ENCODE measurements at places on chromosomes 2 and 18.

- peak; percentile 48 for DNase-seq
Measured at GRCh38 chr2:127226520-127227263, 6.6 kb upstream of the CYP27C1 start.

DNA sequence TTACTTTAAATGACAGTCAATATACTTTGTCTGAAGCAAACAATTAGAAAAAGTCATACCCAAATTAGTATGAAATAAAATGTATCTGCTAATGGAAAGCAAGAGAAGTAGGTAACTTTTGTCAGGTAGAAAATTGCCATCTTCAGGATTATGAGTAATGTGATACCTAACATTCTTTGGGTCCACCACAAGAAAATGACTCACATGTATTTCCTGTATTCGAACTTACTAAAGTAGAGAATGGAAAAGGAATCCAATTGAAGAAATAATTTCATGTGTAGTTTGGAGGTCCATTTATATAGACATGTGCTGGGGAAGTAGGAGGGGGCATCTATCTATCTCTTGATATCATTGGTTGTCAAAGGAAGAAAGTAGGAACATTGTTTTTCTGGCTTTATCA is 636.2 kb upstream of the CHAC2 start:
- no peak for DNase-seq

DNA sequence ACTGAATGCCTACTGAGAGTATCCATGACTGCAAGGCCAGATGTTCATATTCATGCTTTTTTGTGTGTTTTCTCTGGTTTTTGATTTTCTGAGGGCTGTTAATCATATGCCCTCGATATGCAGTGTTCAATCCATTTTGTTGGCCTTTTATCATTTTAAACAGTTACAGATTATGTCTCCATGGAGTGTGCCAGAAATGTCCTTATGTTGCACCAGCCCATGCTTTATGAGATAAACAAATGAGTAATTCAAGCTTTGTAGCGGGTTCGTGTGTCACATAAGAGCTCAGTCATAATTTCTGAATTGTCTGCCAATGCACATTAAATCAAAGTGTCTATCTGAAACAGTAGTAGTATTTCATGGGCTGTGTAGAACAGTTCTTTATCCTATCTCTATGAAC is 583.0 kb downstream of the THSD7B start:
- no peak for DNase-seq

DNA sequence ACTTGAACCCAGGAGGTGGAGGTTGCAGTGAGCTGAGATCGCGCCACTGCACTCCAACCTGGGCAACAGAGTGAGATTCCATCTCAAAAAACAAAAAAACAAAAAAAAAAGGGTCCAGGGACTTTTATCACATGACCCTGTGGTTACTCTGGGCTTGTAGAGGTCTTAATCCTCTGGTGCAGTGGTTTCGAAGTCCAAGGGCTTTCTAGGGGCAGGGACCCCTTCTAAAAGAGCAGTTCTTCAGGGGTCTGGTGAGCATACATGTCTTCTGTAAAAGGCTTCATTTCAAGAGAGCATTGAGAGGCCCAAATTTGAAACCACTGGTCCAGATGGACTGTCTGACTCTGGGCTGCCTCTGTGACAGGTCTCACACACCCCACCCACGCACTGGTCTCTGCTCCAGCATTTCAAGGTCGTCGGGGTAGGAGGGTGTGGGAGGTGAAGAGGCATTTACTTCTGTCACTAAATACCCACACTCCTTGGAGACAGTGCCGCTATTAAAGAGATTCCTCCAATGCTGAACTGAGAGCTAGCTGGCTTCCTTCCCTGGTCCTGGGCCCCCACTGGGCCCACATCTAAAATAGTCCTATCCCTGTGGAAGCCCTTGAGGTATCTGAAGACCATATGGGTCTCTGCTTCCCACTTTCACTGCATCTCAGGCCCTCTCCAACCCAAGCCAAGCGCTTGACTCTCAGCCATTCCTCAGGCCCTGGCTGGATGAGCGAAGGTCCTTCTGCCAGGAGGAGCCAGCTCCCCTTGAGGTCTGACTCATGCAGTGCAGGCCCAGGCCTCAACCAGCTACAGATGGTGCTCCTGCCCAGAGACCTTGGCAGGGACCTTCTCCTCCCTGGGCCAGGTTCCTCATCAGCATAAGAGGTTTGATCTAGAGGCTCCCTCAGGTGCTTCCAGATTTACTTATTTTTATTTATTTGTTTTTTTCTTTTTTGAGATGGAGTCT is 44.8 kb downstream of the PAX8 start:
- no peak for DNase-seq

DNA sequence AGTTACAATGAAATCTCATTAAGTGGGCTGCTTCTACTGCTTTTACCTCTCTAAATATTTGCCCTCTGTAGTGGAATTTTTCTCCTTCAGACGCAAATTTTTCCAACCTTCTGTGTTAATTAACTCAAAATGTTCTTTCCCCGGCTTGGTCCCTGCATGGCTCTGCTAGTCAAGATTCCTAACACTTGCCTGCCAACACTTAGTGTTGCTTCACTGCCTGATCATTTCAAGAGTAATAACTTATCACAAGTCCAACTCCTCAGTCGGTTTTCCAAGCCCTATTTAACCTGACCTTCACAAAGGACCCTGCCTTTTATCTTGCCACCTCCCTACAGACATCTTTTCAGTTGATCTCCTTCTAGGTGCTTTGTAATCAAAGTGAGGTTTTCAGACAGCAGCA is 142.7 kb downstream of the HRH4 start:
- no peak for DNase-seq

DNA sequence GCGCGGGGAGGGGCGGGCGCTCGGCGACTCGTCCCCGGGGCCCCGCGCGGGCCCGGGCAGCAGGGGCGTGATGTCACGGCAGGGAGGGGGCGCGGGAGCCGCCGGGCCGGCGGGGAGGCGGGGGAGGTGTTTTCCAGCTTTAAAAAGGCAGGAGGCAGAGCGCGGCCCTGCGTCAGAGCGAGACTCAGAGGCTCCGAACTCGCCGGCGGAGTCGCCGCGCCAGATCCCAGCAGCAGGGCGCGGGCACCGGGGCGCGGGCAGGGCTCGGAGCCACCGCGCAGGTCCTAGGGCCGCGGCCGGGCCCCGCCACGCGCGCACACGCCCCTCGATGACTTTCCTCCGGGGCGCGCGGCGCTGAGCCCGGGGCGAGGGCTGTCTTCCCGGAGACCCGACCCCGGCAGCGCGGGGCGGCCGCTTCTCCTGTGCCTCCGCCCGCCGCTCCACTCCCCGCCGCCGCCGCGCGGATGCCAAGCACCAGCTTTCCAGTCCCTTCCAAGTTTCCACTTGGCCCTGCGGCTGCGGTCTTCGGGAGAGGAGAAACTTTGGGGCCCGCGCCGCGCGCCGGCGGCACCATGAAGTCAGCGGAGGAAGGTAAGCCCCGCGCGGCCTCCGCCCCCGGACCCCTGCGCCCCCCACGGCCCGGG is at the start of gene NFATC1:
Gene NFATC1, plus strand, starts transcription at position 170 of the 644 bp plus-strand sequence. Its CDS starts 295 bp downstream, at position 465.
- peak; percentile 74 for DNase-seq

- no peak for DNase-seq
Measured at GRCh38 chr18:62368100-62368499, 43.0 kb downstream of the TNFRSF11A start.

DNA sequence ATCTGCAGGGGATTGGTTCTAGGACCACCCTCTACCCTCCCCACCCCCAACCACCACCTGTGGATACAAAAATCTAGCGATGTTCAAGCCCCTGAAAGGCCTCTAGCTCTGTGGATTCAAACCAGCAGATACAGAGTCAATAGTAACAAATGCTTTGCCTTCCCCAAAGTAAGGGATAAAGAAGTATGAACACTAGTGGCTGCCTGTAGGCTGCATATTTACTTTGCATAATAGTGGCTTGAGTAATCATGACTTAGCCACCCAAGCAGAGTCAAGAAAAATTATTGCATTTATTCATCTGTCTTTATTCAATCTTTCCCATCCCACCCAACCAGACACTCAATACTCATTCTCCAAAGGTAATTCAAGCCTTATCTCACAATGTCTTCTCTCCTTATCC is 43.8 kb downstream of the SOCS6 start:
- no peak for DNase-seq

GRCh38 chr2:31129375-31130171 is 8.7 kb downstream of the GALNT14 start:
- DNase-seq, result no peak

Data from stimulated activated CD4-positive, alpha-beta T cell treated with anti-CD3 and anti-CD28 coated beads, TNF-alpha, amount 100 ng/mL, for 24 hours (primary cell).